CD8-positive, alpha-beta memory T cell (primary cell): ENCODE measurements at places on chromosomes 3 and 15.

- H3K4me3 ChIP-seq, result peak overlapping the region; percentile 99
Measured at GRCh38 chr15:74783072-74783807, 1.4 kb downstream of the CSK start.

DNA sequence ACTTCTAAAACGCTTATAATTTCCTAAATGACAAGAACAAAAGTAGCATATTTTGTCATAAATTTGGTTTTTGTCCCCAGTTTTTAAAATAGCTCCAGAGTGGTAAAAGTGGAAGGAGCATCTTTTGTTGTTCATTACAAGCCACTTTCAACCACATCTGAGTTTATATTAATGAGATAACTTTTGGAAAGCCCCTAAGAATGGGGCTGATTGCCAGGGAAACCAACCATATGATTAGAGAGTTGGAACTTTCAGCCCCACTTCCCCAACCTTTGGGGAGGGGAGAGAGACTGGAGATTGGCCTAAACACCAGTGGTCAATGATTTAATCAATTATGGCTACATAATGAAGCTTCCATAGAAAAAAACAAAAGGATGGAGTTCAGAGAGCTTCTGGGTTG, 57.4 kb downstream of the CPA3 start:
- no peaks in the 10 kb centered on the region for H3K36me3 ChIP-seq
- H3K4me3 ChIP-seq, result no peak overlapping the region
- no peaks in the 10 kb centered on the region for H3K27me3 ChIP-seq

DNA sequence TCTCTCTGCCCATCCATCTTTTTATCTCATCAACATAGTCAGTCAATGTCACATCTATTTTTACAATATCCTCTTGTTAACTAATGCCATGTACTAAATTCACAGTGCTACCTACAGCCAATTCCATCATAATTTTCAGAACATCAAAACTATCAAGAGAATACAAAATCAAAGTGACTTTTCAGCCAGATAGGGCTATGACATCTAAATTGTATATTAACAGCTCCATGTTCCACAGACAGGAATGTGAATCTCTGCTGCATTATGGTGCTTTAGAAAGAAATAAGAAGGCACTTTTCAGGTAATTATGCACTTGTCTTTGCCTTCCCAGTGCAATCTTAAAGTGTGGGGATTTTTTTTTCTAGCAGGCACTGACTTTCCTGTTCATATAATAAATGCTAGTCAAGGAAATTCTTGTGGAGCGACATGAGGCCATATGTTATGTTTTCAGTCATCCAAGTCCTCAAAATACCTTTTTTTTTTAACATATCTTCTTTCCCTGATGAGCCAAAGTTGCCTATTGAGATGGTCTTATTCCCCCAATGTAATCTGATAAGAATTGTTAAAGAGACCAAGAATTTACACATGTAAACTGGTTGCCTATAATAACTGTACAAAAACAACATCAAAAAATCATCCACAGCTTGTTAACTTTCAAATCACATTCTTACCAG, 252.0 kb upstream of the CNTN3 start:
- H3K27ac ChIP-seq, result no peak overlapping the region
- no peak overlapping the region for H3K4me3 ChIP-seq
- no peaks in the 10 kb centered on the region for H3K36me3 ChIP-seq
- DNase-seq, result no peak

- DNase-seq, result no peak
- no peak overlapping the region for H3K4me3 ChIP-seq
- H3K36me3 ChIP-seq, result peaks cover 14% of the 10 kb centered on the region
- H3K4me1 ChIP-seq, result no peaks in the 10 kb centered on the region
- no peak overlapping the region for H3K27ac ChIP-seq
Measured at GRCh38 chr3:184981071-184981470, 169.1 kb downstream of the VPS8 start.

GRCh38 chr3:133703915-133704314, 42.2 kb upstream of the TOPBP1 start:
- no peaks in the 10 kb centered on the region for H3K4me1 ChIP-seq
- no peak overlapping the region for H3K4me3 ChIP-seq
- no peaks in the 10 kb centered on the region for H3K36me3 ChIP-seq
- no peaks in the 10 kb centered on the region for H3K27me3 ChIP-seq

GRCh38 chr15:92930776-92931175, 30.7 kb downstream of the CHD2 start:
- no peak overlapping the region for H3K4me3 ChIP-seq
- peaks cover 11% of the 10 kb centered on the region for H3K4me1 ChIP-seq
- no peaks in the 10 kb centered on the region for H3K27me3 ChIP-seq
- peaks cover 80% of the 10 kb centered on the region for H3K36me3 ChIP-seq

GRCh38 chr3:49111347-49111746, 6.8 kb upstream of the QARS1 start:
- no peaks in the 10 kb centered on the region for H3K27me3 ChIP-seq
- H3K36me3 ChIP-seq, result peaks cover 61% of the 10 kb centered on the region
- H3K4me3 ChIP-seq, result no peak overlapping the region
- no peaks in the 10 kb centered on the region for H3K4me1 ChIP-seq
- DNase-seq, result no peak

DNA sequence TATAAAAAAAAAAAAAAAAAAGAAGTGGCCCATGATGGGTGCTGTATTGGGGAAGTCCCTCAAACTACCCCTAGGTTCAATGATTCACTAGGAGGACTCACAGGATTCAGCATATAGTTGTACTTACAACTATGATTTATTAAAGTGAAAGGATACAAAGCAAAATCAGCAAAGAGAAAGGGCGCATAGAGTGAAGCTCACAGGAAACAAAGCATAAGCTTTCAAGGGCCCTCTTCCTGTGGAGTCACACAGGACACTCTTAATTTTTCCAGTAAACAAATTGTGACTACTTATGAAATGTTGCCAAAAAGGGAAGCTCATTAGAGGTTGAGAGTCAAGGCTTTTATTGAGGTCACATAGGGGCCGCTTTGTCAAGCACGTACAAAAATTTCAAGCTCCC, 153.7 kb upstream of the GAP43 start:
- H3K27ac ChIP-seq, result no peak overlapping the region
- DNase-seq, result no peak
- no peak overlapping the region for H3K4me3 ChIP-seq
- no peaks in the 10 kb centered on the region for H3K27me3 ChIP-seq

- H3K27ac ChIP-seq, result no peak overlapping the region
- H3K27me3 ChIP-seq, result no peaks in the 10 kb centered on the region
- no peaks in the 10 kb centered on the region for H3K36me3 ChIP-seq
- no peak for DNase-seq
- H3K4me1 ChIP-seq, result peaks cover 38% of the 10 kb centered on the region
Measured at GRCh38 chr3:102057781-102058421, 208.6 kb downstream of the NFKBIZ start.
